ENCODE measurements at places on chromosomes 2 and 18.

GRCh38 chr18:29841631-29842030, 1200.9 kb downstream of the DSC3 start:
- DNase-seq = no peak

- no peak for DNase-seq
Observed at GRCh38 chr2:133733901-133734255, 165.6 kb upstream of the NCKAP5 start.

DNA sequence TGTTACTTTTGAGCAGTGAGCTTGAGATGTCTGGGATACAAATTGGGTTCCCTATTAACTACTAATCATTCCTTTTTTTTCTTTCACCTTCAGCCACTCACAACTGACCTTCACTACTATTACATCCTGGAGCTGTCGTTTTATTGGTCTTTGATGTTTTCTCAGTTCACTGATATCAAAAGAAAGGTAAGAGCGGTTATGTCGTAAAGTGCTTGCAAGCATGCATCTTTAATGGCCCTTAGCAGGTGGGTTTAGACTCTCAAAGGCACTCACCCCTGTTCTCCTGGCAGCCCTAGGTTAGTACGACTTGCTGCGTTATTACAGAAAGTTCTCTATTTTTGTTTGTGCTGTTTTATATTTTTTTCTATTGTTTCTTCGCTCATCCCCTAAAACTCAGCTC, 107.6 kb upstream of the NOSTRIN start:
- DNase-seq = no peak

GRCh38 chr2:235533616-235534385, 40.0 kb downstream of the AGAP1 start:
- DNase-seq = no peak

- DNase-seq = peak; percentile 33
Observed at GRCh38 chr2:1769703-1770422, 25.5 kb upstream of the PXDN start.

- DNase-seq = no peak
Observed at GRCh38 chr18:58429442-58429841, 199.4 kb downstream of the ALPK2 start.

Data from activated CD8-positive, alpha-beta memory T cell treated with anti-CD3 and anti-CD28 coated beads for 1 hour (primary cell).